Stimulated activated CD4-positive, alpha-beta T cell treated with anti-CD3 and anti-CD28 coated beads, Interleukin-1b, Interleukin-23, amount 100 ng/mL, for 1 hour (primary cell): ENCODE measurements at places on chromosomes 11 and 22.

- no peak for DNase-seq
Measured at GRCh38 chr11:98679673-98680072, 341.1 kb upstream of the CNTN5 start.

- no peak for DNase-seq
Measured at GRCh38 chr22:37460684-37461083, 25.5 kb downstream of the MFNG start.

GRCh38 chr22:29245626-29246385, 22.0 kb downstream of the RHBDD3 start:
- DNase-seq: peak; percentile 51

DNA sequence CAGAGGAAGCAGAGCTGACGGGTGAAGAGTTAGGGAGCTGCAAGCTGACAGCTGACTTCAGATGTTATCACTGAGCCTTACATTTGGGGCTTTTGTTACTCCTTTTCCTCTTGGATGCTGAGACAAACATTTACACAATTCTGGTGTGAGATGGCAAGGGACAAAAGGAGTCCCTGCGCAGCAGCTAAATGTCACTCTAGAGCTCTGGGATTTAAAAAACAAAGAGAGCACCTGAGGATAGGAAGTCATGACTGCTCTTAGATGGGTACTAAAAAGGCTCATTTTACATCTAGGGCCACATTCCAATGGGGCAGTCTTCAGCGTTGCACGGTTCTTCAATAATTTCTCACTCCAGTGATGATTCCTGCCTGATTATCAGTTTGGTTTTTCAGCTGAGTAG, 204.5 kb downstream of the RAB38 start:
- DNase-seq: no peak

DNA sequence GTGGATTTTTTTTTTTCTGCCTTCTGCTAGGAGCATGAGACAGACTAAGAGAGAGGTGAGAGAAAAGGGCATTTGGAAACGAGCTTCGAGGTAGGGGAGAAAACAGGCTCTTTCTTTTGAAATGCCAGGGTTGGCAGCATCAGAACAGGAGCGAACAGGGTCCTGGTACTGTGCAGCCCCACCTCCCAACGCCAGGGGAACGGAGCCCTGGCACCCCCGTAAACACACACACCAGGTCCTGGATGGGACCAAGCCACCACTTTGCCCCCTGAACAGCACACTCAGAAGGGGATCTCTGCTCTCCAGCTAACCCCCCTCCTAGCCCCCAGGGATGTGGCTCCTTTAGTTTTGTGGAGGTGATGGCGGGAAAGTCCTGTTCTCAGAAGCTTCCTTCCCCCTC, 127.1 kb downstream of the CTTN start:
- no peak for DNase-seq

DNA sequence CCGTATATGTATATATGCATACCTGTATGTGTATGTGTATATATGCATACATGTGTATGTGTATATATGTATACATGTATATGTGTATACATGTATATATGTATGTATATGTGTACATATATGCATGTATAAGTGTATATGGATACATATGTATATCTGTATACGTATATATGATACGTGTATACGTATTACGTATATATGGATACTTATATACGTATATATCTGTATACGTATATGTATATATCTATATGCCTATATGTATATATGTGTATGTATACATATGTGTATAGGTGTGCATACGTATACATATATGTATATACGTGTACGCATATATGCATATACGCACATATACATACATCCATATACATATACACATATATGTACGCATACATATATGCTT, 681.6 kb upstream of the ANO3 start:
- no peak for DNase-seq

DNA sequence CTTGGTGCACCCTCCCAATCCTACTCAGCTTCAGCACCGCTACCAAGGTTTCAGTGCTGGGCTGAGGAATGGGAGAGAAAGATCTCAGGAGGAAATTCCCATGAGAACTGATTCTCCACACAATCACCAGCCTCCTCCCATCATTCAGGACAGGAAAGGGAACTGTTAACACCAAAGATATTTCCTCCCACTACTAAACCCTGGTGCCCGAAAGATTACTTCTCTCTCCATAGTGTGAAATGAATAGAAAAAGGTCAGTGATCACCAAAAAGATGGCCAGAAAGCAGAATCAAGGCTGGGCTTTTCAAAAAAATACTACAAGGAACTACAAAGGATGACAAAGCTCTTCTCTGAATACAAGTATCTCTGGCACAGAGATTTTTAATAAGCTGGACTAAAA, 26.1 kb downstream of the TCIRG1 start:
- DNase-seq: no peak
